ENCODE measurements at places on chromosomes 16 and 17.
A peak's percentile ranks its signal among the peaks of the same experiment; 100 is the strongest.

GRCh38 chr16:24980077-24980793 is 34.9 kb downstream of the ARHGAP17 start:
- no peak for DNase-seq

DNA sequence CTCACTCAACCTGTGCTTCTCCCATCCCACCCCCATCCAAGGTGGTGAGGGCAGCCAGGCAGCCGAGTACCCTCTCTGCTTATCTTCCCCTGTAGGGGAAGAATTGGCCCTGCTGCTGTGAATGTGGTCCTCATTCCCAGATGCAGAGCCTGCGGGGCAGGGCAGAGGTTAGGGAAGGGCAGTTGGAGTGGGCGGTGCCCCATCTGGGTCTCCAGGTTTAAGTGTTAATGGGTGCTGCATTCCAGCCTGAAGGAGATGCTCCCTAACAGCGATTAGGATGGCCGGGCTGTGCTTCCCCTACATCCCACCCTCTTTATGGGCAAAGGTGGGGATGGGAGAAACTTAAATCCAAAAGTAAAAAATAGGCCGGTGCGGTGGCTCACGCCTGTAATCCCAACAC is 12.1 kb downstream of the TMEM95 start:
- DNase-seq = no peak

DNA sequence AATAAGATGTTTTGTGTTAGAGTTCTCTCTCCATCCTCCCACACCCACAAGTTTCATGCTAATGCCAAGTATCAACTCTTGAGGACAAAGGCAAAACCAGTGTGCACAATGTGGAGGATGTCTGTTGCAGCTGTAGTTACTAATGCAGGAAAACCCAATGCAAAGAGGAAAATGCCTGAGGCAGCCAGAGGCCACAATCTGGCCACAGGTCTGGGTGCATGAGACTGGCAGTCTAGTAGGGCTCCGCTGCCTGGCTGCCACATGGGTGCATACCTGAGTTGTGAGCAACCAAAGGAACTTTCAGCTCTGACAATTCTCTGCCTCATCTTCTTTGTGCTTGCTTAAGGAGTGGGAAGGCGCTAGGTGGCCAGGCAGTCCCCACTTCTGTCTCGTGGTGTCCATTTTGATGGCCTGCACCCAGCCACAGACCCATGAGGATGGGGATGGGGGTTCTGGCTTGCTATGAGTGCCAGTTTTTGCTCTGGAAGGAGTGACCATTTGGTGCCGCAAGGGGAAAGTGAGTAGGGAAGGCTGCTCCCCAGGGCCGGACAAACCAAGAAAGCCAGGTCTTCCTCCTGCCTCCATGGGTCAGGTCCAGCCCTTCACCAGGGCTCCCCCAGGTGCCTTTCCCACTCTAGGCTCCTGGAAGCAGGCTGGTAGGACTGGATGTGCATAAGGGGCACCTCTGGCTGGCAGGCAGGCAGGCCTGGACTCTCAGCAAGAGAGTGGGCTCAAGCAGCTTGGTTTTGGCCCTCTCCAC is 4.2 kb upstream of the GFOD2 start:
- DNase-seq = peak; percentile 2

GRCh38 chr16:66440970-66441369 is 13.9 kb downstream of the BEAN1 start:
- DNase-seq = no peak

DNA sequence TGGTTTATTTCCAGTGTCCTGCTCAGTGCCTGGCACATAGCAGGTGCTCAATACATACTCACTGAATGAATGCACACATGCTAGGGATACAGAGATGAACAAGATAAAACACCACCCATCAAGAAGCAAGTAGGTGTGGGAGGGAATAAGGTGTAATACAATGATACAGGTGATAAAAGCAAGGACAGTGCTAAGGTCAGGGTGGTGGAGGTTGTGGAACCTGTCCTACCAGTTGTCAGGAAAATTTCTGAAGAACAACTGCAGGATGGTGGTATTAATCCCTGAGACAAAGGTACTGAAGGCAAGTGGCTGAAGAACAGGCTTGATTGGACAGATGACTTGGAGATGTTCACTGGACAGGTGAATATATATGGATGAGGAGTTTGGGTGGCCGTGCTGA is 1.8 kb downstream of the KNOP1 start:
- no peak for DNase-seq

DNA sequence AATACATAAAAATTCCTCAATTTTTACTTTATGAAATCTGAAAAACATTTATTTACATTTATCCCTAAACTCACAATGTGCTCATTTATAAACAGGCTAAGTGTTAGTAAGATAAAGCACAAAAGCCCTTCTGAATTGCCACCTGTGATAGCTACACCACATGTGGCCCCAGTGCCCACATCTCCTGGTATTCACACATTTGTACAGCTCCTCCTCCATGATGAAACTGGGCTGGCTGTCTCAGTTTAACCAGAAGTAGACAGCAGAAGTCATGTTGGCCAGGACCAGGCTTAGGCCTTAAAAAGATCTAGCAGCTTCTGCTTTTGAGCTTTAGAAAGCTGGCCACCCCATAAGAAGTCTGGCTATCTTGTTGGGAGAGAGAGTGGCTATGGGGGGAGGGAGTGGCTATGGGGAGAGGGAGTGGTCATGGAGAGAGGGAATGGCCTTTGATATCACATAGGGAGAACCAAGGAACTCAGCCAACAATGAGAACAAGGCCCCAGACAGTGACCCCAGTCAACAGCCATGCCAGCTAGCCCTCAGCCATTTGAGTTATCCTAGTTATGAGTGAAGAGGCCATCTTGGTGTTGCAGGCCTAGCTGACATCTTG is 47.4 kb downstream of the CEP95 start:
- no peak for DNase-seq

- DNase-seq = no peak
Observed at GRCh38 chr16:31114468-31114867, 3.0 kb upstream of the KAT8 start.

GRCh38 chr16:65268331-65268730 is 146.5 kb upstream of the CDH11 start:
- DNase-seq = no peak

- DNase-seq = no peak
Observed at GRCh38 chr16:27703545-27703944, 153.6 kb downstream of the KATNIP start.

- DNase-seq = no peak
Observed at GRCh38 chr17:17377071-17377967, 74.1 kb downstream of the NT5M start.

DNA sequence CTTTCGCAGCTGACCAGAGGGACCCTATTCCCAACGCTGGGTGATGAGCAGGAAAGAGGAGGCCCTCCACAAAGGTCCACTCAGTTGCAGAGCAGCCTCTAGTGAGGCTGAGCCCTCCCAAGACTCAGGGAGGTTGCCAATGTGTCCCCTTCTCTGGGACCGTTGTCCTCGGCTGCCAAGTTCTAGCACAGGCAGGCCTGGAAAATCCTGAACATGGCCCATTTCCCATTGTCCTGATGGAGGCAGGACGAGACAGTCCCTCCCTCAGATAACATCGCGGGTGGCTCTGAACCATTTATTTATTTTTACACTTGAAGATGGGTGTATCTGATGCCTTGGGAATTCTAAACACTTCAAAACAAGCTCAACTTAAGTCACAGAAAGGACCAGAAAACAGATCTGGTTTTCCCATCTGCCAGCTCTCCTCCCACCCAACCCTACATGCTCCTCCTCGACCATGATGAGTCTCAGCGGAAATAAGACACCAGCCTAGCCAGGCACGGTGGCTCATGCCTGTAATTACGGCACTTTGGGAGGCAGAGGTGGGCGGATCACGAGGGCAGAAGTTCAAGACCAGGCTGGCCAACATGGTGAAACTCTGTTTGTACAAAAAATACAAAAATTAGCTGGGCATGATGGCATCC is 12.8 kb downstream of the CDIP1 start:
- DNase-seq = no peak

GRCh38 chr16:51876601-51876875 is 670.4 kb downstream of the TOX3 start:
- DNase-seq = no peak

- DNase-seq = no peak
Observed at GRCh38 chr17:22512506-22512905, 820.2 kb downstream of the KCNJ18 start.

GRCh38 chr17:69198238-69198637 is 30.4 kb downstream of the ABCA10 start:
- no peak for DNase-seq

DNA sequence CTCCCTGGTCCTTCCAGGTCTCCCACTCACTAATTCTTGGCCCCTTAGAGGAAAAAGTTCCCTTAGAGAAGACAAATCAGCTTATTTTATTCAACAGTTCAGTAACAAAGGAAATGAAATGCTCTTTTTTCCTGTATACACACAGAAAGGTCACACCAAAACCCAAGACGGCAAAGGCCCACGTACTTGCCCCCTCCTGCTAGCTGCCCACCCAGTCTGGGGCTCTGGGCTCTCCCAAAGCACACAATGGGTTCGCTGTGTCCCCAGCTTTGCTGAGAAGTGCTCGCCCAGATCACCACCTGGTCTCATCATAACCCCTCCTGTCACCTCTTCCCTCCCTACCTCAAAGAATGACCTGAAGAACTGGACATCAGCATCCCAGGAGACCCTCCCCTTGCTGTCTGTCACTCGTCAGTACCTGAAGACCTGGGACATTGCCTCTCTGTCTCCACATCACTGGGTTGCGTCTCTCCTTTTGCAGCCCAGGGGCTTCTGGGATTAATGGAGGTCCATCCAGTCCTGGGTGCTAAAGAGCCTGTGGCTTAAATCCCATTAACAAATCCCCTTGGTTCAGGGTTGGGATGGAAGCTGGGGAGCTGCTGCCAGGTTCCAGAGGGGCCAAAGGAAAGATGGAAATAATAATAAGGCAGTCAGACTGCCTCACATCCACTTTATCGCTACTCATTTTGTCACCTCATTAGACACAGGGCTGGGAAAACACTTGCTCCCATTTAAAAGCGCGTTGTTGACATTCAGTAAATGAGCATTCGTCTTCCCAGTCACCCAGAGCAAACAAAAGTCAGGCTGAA is 3.3 kb downstream of the SLC6A4 start:
- DNase-seq = no peak

DNA sequence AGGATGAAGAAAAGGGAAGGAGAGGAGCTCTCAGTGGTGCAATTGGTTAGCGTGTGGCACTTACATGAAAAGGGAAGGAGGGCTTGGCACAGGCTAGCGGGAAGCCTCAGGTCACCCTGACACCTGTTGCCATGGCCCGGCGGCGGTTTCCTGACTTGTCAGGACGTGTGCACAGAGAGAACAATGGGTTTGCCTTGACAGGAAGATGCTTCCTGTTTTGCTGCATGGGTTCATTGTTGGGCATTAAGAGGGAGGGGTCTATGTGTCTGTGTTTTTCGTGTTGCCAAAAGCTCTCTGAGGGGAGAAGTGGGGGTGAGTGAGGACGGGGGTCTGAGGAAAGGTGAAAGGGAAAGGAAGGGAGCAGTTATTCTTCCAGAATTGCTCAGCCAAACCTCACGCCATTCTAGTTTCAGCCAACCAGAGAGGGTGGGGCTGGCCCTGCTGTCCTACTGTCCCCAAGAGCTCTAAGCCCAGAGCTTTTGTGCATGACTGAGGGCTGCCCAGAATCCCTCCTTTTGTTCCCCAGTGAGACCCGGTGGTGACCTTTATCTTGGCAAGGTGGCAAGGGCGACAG is 17.1 kb upstream of the CCR7 start:
- no peak for DNase-seq

DNA sequence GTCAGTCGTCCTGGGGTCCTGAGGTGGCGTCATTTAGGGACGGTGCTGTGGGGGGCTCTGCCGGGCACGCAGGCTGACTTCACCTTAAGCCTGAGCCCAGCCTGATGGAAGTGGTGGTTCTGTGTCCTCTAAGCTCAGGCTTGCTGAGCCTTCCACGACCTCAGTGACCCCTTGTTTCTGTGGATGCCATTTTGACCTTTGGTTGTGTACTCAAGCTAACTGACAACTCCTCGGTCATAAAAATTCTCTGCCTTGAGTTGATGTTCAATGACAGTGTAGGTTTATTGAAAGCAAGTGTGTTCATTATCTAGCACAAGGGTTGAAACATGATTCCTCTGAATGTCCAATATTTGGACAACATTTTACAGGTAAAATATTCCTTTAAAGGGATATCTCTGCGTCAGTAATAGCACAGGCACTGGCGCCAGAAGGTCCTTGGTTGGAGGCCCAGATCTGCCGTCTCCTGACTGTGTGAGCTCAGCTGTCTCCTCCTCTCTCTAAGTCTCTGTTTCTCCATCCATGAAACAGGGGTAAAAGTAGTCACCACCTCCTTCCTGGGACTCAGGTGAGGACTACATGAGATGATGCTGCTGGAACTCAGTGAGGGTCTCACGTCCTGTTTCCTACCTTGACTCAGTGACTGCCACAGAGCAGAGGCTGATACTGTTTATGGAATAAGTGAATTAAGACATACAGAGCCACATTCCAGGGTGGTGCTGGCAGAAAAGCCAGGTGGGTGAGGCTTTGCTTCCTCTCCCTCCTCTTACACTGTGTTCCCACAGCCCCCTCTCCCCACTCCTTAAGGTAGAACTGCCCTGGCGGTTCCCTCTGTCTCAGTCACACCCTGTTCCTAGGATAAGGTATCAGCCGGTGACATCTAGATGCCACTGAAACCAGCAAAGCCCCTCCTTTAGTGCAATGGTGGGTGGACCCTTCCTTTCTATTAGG is 75.7 kb downstream of the IRF8 start:
- no peak for DNase-seq

DNA sequence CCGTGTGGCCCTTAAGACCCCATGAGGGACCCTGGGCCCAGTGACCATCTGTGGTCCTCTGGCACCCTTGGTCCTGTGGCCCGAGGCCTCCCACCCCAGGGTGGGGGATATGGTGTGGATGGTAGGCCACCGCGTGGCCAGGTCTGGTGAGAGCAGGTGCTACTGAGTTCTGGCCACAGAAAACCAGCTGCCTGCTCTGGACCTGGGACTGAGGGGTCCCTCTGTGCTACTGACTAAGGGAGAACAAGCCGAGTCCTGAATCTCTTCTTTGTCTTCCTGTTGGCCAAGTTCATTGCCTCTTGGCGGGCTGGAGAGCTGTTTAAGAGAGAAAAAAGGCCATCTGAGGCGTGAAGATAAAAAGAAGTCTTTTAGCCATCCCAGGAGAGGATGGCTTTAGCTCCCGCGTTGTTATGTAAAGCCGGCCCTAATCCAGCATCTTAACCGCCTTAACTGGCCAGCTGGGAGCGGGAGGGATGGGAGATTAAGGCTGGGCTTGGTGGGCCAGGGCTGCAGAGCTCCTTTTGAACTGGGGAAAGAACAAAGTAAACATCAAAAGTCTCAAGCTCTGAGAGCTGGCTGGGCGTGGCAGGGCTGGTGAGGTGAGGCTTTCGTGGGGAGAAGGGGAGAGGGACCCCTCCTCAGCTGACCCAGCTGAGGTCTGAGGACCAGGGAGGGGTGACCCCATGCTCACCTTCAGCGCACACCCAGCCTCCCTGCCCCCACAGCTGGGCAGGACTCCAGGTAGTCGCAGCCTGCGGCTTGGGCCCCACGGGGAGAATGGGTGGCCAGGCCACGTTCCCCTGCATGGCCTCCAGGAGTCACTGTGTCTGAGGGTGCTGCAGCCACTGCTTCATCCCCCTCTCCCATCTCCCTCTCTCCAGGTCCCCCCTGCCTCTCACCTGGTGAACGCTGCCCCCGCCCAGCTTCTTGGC is 62.4 kb downstream of the NKD1 start:
- no peak for DNase-seq

GRCh38 chr16:67548265-67549126 is 13.8 kb upstream of the CTCF start:
- no peak for DNase-seq

- DNase-seq = peak; percentile 35
Observed at GRCh38 chr16:2511128-2511800, 2.5 kb upstream of the ATP6V0C start.

Data from T1000 (cell line).